ENCODE measurements at places on chromosomes 2 and 18. TPM values are rescaled to one million over a fixed set of nuclear protein-coding genes. Genes with fewer than 3 reads are reported as not detected.

Gene IL1RN
- total RNA-seq, result not detected

Gene USP37
- total RNA-seq, result 9.0 TPM

Gene NCKAP5
- total RNA-seq, result 21.6 TPM

Gene CPS1
- 4.2 TPM for total RNA-seq

Gene UPP2
- total RNA-seq, result not detected

Gene SOX11
- total RNA-seq, result under 0.01 TPM

Gene MOCOS
- 24.9 TPM for total RNA-seq

Gene GREB1
- 0.29 TPM for total RNA-seq

Gene LYPD6B
- 12.5 TPM for total RNA-seq

Gene RELCH
- total RNA-seq, result 47.1 TPM

Gene GALR1
- not detected for total RNA-seq

Gene BOD1L2
- not detected for total RNA-seq

Gene SLC9A4
- total RNA-seq, result not detected

Gene LHCGR
- total RNA-seq, result not detected

Gene SDC1
- total RNA-seq, result 7.9 TPM

Gene SPP2
- not detected for total RNA-seq

Gene FOXD4L1
- 0.14 TPM for total RNA-seq

Gene SYT4
- total RNA-seq, result not detected

Gene SULT1C2
- total RNA-seq, result not detected
